ENCODE measurements at places on chromosomes 1 and 21. TPM values are rescaled to one million over a fixed set of nuclear protein-coding genes. Genes with fewer than 3 reads are reported as not detected.

Gene VSIG8
- not detected for total RNA-seq

Gene MAEL
- total RNA-seq: not detected

Gene SMCP
- not detected for total RNA-seq

Gene FOXJ3
- total RNA-seq: 59.9 TPM

GRCh38 chr21:16708101-16708835 lies 804.6 kb upstream of the CXADR start:
- DNase-seq: no peak

GRCh38 chr1:192811594-192812239 lies 2.9 kb downstream of the RGS2 start:
- no peak for DNase-seq
